CD4-positive, alpha-beta T cell treated with Interleukin-10 for 1 hour (primary cell): ENCODE measurements at places on chromosomes 1 and 21.

DNA sequence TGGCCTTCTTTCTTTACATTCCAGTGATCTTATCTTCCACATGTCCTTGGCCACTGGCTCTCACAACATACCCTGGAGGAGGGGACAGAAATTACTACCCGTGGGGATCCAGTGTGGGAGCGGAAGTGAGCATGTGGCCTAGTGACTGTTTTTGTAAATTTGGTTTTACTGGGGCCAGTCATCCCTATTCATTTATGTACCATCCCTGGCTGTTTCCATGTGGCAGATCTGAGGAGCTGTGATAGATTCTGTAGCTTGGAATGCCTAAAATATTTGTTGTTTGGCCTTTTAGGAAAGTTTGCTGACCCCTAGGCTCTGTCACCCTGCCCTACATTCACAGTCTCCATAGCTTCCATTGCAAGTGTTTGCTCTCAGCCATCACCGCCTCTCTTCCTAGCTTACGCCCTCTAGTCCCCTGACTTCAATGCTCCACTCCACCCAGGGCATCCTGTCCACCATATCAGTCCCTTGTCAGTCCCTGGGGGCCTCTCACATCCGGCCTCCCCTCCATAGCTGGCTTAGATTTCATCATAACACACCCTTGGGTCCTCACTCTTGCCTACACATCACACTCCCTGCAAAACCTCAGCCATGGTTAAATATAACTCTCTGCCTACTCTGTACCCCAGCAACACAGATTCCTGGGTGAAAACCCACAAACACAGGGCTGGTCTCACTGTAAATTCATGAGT, 25.8 kb downstream of the DHCR24 start:
- DNase-seq, result peak; percentile 4

GRCh38 chr1:158604968-158605367, at the start of gene OR10Z1:
Gene OR10Z1 (plus strand): TSS chr1:158605268. CDS start chr1:158606439, 1,171 bp downstream.
- DNase-seq, result no peak

DNA sequence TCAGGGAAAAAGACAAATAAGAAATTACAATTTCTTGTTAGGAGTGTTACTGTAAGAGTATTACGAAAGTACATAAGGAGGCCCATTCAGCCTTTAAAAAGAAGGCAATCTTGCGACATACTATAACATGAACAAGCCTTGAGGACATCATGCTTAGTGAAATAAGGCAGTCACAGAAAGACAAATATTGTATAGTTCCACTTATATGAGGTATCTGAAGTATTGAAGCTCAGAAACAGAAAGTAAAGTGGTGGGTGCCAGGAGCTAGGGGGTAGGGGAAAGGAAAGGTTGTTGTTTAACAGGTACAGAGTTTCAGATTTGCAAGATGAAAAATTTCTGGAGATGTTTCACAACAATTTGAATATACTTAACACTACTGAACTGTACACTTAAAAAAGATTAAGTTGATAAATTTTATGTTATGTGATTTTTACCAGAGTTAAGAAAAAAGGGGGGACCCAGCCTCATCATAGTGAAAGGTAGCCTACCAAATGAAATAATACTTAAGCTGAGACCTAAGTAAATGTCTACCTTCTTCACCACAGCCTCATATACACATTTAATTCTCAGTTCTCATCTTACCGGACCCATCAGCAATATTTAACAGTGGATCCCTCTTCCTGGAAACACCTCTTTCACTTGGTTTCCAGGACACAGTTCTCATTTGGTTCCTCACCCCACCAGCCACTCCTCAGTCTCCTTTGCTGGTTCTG, 19.5 kb downstream of the USP24 start:
- DNase-seq, result no peak

DNA sequence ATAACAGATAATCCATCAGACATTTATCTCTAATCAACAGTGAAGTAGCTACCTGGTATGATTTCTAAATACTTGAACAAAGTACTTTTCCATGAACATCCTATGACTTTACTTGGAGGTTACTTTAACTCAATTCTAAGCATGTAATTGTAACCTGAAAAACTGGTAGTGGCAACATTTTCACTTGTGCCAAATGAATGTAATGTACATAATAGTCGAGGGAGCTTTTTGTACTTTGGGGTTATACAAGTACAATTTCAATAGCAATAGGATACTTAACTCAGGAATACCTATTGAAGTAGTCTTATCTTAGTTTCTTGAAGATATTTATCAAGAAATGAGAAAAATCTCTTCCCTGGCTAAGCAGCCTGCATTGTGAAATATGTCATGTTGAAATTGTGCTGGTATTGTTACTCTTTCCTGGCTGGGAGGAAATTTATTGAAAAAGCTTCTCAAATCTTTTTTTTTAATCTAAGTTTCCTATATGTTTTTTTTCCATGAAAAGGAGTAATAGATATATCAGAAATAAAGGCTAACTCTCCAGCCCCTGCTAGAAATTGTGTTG, 33.7 kb upstream of the CACYBP start:
- DNase-seq, result no peak

GRCh38 chr1:36775716-36776115, 258.6 kb downstream of the GRIK3 start:
- DNase-seq, result no peak

DNA sequence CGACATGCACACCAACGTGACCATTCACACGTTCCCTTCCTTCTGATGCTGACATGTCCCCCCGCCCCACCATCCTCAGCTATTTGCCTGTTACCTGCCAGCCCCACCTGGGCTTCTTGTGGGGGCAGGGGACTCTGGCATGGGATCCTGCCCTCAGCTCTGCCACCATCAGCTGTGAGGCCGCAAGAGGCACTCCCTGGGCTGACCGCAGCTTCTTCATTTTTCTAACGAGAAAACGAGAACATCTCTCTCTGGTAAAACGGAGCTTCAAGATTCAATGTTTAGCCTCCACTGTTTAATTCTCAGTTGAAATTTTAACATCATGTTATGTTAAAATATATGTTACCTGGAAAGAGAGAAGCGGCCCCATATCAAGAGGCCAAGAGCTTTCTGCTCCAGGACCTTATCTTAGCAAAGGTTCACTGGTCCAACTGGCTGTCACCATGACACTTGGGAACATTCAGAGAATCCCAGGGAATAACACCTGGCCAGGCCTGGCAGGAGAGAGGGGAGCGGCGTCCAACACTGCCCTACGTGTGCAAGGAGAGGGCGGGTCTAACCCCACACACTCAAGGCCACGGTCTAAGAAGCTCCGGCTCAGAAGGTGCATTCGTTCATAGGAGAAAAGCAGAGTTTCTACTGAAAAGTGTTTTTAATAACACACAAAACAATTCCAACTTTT, 51.3 kb downstream of the HLCS start:
- no peak for DNase-seq

GRCh38 chr1:90048043-90048442, 53.1 kb downstream of the ZNF326 start:
- DNase-seq, result no peak

DNA sequence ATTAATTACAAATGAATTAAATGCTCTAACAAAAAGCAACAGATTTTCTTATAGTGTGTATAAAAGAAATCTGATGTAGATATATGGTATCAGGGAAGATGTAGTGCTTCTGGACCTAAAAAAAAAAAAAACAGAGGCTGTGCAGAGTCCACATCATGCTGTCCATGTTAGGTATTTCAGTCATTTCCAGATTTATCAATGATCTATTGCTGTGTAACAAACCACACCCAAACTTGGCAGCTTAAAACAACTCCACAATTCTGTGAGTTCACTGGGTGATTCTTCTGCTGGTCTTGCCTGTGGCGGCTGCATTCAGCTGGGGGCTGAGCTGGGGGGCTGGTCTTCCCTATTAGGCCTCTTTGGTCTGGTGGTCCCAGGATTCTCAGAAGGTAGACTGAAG, 52.3 kb upstream of the C1orf146 start:
- no peak for DNase-seq

GRCh38 chr1:63824451-63824850, 50.6 kb downstream of the ROR1 start:
- no peak for DNase-seq

DNA sequence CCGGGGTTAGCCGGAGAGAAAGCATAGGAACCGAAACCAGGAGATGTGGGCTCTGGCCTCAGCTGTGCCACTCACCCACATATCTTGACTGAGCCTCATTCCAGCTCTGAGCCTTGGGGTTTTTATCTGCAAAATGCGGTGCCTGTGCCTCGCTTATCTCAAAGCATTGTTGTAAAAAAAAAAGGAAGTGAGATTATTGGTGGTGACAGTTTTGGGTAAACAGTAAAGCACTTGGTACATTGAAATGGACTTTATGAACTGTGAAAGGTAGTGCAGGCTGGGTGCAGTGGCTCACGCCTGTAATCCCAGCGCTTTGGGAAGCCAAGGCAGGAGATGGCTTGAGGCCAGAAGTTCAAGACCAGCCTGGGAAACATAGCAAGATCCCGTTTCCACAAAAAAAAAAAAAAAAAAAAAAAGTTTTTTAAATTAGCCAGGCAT, 3.8 kb downstream of the PTAFR start:
- DNase-seq, result peak; percentile 34

GRCh38 chr1:233689017-233689747, 75.3 kb downstream of the KCNK1 start:
- no peak for DNase-seq

GRCh38 chr1:207156095-207156494, 52.1 kb downstream of the C4BPA start:
- DNase-seq, result no peak

DNA sequence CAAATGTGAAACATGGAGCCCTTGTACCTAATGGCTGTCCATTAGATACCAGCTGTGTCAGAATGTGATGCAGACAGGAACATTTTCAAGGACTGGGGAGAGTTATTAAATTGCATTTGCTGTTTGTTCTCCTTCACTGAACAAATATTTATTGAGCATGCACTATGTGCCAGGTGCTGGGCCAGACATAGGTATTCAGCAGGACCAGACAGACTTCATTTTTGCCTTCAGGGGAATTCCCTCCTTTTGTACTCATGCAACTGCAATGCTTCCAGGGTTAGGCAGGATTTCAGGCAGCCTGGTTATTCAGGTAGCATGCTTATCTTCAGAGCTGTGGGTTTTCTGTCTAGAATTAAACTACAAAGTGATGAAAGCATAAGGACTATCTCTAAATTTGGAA, 64.2 kb upstream of the SMYD2 start:
- no peak for DNase-seq

DNA sequence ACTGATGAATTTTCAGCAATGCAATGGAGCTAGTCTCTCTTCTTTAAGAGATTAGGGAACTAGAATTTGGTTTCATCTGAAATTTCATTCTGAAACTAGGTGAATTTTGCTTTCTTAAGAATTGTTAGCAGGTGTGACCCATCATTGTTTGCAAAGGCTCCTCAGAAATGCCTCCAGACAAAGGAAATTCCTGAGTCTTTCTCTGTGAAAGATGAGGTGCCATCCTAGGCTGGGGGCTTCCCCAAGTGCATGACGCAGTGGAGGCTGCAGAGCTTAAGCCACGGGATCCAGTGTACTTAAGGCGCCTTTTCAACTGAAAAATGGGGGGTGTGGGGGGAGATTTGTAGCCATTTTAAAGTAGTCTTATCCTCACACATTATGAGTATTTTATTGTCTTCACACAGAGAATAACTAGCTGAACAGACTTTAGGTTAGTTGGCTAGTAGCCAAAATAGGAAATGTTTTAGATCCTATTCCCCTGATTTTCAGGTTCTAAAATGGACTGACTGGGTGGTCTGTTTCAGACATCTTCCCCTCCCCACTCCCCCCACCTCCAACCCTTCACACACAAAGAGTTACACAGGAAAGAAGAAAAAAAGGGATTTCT, 202.0 kb downstream of the NFIA start:
- no peak for DNase-seq

GRCh38 chr21:34280389-34280795, 83.4 kb upstream of the KCNE2 start:
- no peak for DNase-seq

DNA sequence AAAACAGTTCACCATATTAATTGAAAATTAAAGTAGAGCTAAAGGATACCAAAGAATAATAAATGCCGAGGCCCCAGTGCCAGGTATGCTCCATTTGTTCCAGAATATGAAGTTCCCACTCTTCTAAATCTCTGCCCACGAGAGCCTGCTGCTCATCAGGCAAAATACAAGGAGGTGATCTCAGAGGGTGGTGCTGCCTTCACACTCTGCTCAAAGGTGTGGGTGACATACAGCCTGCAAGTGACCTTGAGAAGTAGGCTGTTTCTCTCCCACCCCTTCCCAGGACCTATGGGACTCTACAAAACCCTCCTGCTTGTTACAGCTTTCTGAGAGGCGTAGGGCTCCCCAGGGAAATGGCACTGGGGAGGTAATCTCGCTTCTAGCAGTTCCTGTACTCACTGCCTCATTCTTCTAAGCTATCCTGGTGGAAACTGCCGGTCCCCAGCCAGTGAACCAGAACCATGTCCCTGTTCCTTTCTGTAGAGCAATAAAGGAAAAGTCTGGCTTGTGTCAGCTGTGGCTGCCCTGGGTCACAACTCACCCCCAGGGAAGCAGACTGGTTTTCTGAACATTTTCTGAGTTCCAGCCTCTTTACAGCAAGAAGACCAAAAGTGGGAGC, 26.9 kb upstream of the DPT start:
- DNase-seq, result no peak

DNA sequence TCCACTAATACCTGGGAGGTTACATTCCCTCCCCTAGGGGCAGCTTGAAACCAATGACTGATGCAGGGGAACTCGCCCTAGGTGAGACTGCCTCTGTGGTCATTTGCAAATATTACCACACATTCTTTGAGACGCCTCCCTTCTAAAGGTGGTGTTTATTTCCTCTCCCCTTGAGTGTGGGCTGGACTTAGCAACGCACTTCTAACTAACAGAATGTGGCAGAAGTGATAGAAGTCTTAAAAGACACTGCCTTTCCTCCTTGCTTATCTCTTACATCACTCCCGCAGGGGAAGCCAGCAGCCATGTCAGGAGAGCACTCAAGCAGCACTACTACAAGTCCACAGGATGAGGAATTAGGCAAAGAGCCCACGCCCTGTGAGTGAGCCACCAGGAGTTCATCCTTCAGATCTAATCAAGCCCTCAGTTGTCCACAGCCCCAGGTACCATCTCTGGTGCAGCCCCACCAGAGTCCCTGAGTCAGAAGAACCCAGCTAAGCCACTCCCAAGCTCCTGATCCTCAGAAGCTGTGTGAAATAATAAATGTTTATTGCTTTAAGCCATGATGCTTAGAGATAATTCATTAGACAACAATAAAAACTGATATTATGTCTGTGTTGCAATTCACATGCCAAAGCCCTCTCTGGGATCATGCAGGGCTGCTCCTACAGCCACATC, 14.8 kb upstream of the MATN1 start:
- DNase-seq, result no peak

DNA sequence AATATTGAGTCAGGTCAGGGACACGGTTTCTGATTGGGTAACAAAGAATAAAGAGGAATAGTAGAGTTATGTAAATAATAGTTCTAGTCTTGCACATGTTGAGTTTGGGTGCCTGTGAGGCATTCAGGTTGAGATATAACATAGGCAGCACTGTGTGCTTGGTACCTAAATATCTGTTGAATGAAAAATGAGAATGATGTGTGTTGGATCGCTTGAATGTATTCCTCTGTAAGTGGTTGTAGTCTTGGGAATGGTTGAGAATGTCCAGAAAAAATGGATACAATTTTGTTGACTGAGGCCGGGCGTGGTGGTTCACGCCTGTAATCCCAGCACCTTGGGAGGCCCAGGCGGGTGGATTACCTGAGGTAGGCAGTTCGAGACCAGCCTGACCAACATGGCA, 116.3 kb upstream of the HNRNPU start:
- no peak for DNase-seq
